Activated CD4-positive, alpha-beta memory T cell treated with anti-CD3 and anti-CD28 coated beads for 36 hours (primary cell): ENCODE measurements at places on chromosomes 6 and 20. TPM values are rescaled to one million over a fixed set of nuclear protein-coding genes. Genes with fewer than 3 reads are reported as not detected.

ZNF334 gene
- total RNA-seq, result 2.2 TPM

PPP1R16B gene
- total RNA-seq, result 111 TPM

KIF25 gene
- not detected for total RNA-seq

PGC gene
- total RNA-seq, result not detected

B3GALT4 gene
- 6.7 TPM for total RNA-seq

OR2H2 gene
- total RNA-seq, result not detected

ADNP gene
- 54.7 TPM for total RNA-seq

- no peak for DNase-seq
Observed at GRCh38 chr6:160431791-160432404, 83.7 kb downstream of the SLC22A3 start.

- no peak for DNase-seq
Observed at GRCh38 chr6:35970181-35970580, 49.3 kb upstream of the SRPK1 start.

GRCh38 chr6:103001724-103002123, 1608.2 kb downstream of the GRIK2 start:
- no peak for DNase-seq

- no peak for DNase-seq
Observed at GRCh38 chr6:438634-439170, 47.1 kb downstream of the IRF4 start.

GRCh38 chr6:13715444-13715883, 3.8 kb upstream of the RANBP9 start:
- peak; percentile 73 for DNase-seq

DNA sequence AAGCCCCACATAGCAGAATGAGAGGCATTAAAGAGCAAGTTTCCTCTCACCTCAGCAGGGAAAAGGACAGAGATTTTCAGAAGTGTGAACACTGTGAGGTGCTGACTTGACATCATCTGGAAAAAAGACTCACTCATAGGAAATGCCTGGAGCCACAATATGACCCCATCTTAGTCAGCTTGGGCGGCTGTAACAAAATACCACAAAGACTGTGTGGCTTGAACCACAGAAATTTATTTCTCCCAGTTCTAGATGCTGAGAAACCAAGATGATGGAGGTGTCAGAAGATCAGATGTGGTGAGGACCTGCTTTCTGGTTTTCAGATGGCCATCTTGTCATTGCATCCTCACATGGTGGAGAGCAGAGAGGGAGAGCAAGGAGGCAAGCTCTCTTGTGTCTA, 253.1 kb downstream of the ADGB start:
- peak; percentile 66 for DNase-seq

- DNase-seq, result no peak
Observed at GRCh38 chr6:106509420-106510089, 119.7 kb downstream of the RTN4IP1 start.

DNA sequence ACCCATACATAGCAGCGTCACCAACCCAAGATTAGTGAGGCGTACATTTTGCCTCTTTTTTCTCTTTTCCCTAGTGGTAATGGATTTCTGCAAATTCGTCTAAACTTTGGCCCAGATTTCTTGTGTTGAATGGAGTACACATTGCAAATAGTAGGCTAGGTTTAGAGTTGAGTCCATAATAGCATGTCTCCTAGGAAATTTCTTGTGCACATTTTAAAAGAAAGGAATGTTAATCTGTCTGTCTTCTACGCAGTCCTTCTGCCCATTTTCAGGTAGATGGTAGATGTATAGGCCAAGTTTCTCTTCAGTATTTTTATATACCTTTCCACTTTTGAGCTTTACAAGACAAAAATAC, 15.7 kb downstream of the TAB2 start:
- no peak for DNase-seq

DNA sequence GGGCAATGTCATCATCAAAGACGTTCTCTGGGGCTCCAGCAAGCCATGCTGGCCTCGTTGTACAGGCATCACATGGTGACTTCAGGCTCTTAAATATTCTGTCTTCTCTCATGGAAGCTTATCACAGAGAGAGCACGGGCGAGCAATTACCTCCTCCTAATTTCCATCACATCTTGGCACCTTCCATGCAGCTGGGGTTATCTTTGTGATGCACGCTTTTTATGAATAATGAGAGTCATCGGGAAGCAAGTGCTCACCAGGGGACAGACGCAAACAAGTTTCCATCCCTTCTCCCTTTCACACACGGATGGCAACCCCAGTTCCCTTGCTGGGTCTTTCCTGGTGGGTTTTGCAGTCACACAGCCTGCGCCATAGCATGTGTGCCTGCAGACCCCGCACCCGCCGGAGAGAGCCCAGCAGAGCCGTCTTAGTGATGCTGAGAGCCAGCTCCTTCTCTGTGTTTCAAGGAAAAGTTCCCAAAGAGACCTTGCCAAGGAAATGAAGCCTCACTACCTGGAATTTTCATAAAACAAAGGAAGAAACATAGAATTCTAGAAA, 116.3 kb upstream of the AFDN start:
- no peak for DNase-seq

- DNase-seq, result no peak
Observed at GRCh38 chr20:6651016-6651415, 116.5 kb upstream of the BMP2 start.
